Naive thymus-derived CD8-positive, alpha-beta T cell (primary cell): ENCODE measurements at places on chromosomes 12 and 14. TPM values are rescaled to one million over a fixed set of nuclear protein-coding genes. Genes with fewer than 3 reads are reported as not detected.

The CLEC6A gene
- polyA plus RNA-seq: not detected

The CIDEB gene
- 13.2 TPM for polyA plus RNA-seq

The GAS2L3 gene
- not detected for polyA plus RNA-seq

The C3AR1 gene
- polyA plus RNA-seq: 2.7 TPM

The KITLG gene
- not detected for polyA plus RNA-seq

- peak overlapping the region; percentile 82 for H3K4me3 ChIP-seq
- H3K27me3 ChIP-seq: no peaks in the 10 kb centered on the region
- no peak for DNase-seq
- peak overlapping the region; percentile 94 for H3K27ac ChIP-seq
Measured at GRCh38 chr12:91778938-91779400, 366.7 kb downstream of the BTG1 start.

DNA sequence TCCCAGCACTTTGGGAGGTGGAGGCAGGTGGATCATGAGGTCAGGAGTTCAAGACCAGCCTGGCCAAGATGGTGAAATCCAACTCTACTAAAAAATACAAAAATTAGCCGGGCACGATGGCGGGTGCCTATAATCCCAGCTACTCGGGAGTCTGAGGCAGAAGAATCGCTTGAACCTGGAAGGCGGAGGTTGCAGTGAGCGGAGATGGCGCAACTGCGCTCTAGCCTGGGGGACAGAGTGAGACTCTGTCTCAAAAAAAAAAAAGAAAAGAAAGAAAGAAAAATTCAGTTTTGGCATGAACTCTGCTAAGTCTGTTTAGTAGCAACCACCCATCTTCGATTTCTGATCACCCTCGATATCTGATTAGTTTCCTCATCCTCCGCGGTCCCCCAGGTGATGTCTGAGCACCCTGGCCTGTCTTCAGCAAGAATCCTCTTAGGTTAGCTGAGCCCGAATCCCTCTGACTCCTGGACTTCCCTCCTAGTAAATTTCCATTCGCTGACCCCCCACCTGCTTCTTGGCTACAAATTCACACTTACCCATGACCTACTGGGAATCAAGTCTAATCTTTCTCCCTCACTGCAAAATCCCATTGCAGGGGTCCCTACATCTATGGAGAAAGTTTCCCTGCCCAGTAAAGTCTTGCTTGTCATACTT, 879 bp upstream of the HSPB8 start:
- no peaks in the 10 kb centered on the region for H3K4me1 ChIP-seq
- H3K27me3 ChIP-seq: peaks cover 39% of the 10 kb centered on the region
- peaks cover 3% of the 10 kb centered on the region for H3K36me3 ChIP-seq
- no peak for DNase-seq
- H3K27ac ChIP-seq: no peak overlapping the region
- H3K4me3 ChIP-seq: no peak overlapping the region

DNA sequence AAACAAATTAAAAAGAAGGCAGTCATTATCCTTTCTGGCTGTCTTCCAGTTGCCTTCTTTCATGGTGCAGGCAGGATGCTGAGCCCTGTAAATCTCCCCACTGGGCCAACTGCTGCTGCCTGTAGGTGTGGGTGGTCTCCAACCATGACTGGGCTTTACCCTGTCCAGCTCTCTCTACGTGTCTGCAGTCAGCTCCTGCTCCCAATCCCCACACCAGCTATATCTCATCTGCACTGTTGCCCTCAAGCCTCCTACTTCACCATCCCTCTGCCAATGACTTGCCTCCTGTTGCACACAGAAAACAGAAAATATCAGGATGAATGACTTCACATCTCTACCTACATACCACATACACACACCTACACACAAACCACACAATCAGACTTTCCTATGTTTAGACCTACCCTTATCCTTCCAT, 39.7 kb upstream of the PSMA6 start:
- no peaks in the 10 kb centered on the region for H3K27me3 ChIP-seq
- H3K36me3 ChIP-seq: no peaks in the 10 kb centered on the region
- no peak for DNase-seq
- peaks cover 10% of the 10 kb centered on the region for H3K4me1 ChIP-seq

DNA sequence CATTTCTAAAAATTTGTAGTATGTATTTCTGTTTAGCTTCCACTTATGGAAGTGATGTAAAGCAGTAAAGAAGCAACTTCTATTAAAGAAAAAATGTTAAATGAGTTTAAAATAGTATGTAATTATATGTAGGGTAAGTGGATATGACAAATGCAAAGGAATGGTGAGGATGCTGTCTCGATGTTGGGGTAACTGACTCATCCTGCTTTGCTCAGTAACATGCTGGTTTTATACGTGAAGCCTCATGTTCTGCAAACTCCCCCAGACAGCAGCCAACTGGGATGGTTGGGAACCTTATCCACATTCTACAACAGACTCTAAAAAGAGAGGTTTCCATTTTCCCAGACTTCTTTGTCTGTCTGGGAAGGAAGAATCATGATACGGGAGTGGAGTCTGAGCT, 1006.4 kb upstream of the TMEM132C start:
- H3K36me3 ChIP-seq: no peaks in the 10 kb centered on the region
- H3K27me3 ChIP-seq: no peaks in the 10 kb centered on the region
- H3K4me3 ChIP-seq: no peak overlapping the region
- no peak overlapping the region for H3K27ac ChIP-seq

GRCh38 chr12:123043536-123044001, 63.1 kb downstream of the ARL6IP4 start:
- peak; percentile 77 for DNase-seq
- peak overlapping the region; percentile 88 for H3K27ac ChIP-seq
- H3K36me3 ChIP-seq: peaks cover 9% of the 10 kb centered on the region

DNA sequence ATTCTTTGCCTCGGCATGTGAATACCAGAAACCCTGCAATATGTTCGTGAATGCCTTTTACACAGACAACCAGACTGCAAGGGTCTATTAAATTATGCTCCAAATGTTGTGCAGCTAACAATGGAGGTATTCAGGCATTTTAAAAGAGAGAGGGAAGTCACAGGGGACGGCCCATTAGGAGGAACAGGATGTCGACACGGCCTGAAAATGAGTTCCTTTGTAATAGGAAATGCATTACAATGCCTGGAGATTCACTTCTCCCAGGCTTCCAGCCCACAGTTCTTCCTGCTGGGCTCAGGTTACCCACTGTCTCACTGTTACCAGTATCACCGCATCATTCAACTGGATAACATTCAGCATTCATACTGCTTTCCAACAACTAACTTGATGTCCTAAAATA, 2.5 kb downstream of the DUSP6 start:
- H3K27ac ChIP-seq: no peak overlapping the region
- peaks cover 1% of the 10 kb centered on the region for H3K27me3 ChIP-seq
- H3K36me3 ChIP-seq: no peaks in the 10 kb centered on the region
- peak overlapping the region; percentile 85 for H3K4me3 ChIP-seq

GRCh38 chr14:64698903-64699302, 5.3 kb upstream of the PLEKHG3 start:
- peak overlapping the region; percentile 18 for H3K27ac ChIP-seq
- no peaks in the 10 kb centered on the region for H3K36me3 ChIP-seq
- H3K4me1 ChIP-seq: peaks cover 39% of the 10 kb centered on the region
- DNase-seq: no peak
- peaks cover 64% of the 10 kb centered on the region for H3K27me3 ChIP-seq

DNA sequence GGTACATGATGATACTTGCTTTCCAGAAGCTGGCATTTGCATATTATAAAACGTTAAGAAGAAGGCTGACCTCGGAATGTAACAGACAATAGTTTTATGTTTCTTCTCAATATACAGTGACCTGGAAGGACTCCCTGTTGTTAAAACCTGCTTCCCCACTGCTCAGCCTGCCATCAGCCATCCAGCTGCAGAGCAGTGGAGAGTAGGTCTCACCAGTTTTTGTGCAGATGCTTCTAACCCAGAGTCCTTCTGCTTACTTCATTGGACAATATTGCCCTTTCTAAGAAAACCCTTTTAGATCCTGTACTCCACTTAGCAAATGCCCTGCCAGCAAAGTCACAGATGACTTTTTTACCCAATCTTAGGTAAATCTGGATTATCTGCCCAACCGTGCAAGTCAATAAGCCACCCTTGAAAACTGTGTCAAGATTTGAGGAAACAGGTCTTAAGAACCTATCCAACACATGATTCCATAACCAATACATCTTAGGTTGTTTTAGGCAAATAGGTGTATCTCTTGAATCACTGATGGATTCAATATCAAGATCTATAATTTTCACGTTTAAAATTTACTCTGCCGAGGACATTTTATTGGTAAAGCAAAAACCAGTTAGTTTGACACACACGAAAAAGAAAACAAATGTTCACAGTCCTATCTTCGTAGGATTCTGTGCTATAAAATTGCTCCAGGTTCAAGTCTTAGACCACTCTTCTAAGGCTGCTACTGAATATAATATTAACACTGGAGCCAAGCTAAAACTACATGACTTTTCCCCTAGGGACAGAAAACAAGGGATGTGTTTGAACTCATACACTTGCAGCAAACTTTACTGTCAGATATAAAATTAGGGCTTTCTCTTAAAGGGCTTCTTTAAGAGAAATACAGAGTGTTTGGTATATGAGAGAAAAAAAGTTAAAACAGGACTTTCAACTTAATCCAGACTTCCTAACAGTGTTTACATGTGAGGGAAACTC, 5.7 kb downstream of the PHLDA1 start:
- no peak overlapping the region for H3K4me3 ChIP-seq
- no peaks in the 10 kb centered on the region for H3K27me3 ChIP-seq
- no peak overlapping the region for H3K27ac ChIP-seq

DNA sequence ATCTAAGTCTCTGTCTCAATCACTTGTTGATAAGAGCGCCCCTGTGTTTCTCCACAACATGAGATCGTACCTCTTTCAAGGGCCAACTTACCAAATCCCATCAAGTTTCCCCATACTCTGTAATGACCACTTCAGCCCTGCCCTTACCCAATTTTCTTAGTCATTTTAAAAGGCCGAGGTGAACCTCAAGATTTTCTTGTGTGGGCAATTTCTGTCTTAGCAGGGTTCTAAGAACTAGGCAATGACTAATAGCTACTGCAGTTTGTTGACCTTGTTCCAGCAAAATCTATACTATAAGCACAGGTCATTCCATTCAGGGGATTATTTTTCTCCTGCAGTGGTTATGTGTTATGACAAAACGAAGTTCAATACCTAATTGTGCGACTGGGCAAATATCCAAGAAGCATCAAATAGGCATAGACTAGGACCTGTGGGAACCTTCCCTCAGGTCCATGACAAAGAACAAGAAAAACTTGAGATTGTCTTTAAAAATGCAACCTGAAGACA, 359.8 kb downstream of the PCNX1 start:
- H3K36me3 ChIP-seq: peaks cover 20% of the 10 kb centered on the region
- DNase-seq: no peak
- peaks cover under 1% of the 10 kb centered on the region for H3K27me3 ChIP-seq

- peak overlapping the region; percentile 20 for H3K27ac ChIP-seq
- no peaks in the 10 kb centered on the region for H3K36me3 ChIP-seq
- no peak for DNase-seq
- H3K27me3 ChIP-seq: no peaks in the 10 kb centered on the region
- peaks cover 4% of the 10 kb centered on the region for H3K4me1 ChIP-seq
- H3K4me3 ChIP-seq: no peak overlapping the region
Measured at GRCh38 chr14:99529899-99530298, 48.7 kb downstream of the CCNK start.

DNA sequence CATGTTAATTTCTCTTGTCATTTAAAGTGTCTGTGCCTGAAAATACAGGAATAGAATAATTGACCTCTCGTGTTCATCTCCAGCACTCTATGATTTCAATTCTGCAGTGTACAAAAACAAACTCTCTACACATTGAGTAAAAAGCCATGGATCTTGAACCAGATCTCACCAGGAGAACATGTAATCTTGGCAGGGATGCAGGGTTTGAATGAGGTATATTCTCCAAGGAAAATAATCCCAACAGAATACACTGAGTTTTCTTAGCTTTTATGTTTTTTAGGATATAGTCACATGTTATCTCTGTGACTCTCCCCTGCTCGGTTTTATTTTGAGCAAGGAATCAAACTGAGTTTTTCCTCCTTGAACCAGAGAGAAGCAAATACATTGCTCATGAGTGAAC, 224.7 kb downstream of the PIK3C2G start:
- no peak for DNase-seq
- H3K27ac ChIP-seq: no peak overlapping the region
- no peaks in the 10 kb centered on the region for H3K36me3 ChIP-seq
- H3K27me3 ChIP-seq: no peaks in the 10 kb centered on the region

DNA sequence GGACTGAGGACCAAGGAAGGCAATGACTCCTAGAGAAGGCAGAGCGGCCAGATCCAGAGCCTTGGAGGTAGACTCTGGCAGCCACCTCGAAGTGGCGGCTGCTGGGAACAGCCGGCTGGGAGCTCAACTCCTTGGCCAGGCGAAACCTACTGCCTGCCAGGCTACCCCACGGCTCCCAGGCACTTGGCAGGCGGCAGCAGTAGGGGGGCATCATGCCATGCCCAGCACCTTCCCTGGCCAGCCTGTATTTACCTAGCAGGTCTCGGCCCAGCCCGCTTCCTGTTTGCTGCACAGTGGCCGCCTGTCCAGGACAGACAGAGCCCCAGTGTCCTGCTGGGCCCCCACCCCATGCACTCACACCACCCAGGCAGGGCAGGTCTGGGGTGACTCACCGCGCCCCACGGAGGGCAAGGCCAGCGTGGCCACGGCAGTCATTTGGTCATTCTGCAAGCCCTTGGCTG, 10.2 kb downstream of the TRPV4 start:
- no peak overlapping the region for H3K4me3 ChIP-seq
- peaks cover 24% of the 10 kb centered on the region for H3K27me3 ChIP-seq
- no peak overlapping the region for H3K27ac ChIP-seq
- peaks cover 2% of the 10 kb centered on the region for H3K4me1 ChIP-seq

DNA sequence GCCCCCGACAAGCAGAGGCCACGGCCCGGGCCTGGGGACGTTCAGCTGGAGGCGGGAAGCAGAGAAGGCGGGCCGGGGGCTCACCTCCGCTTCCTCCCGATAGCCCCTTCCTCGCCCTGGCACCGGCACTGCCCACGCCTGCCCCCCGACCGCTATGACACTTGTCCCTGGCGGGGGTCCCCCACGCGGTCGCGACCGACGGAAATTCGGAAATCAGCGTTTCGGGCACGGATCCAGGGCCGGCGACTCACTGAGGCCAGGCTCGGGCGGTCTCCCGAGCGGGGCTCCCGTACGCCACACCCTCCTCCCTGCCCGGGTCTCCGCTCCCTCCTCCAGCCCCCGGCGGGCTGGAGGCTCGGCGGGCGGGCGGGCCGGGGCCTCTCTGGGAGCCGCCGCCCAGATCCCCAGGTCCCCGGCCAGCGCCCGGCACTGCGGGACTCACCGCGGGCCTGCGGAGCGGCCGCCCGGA, 581 bp downstream of the PITPNM2 start:
- H3K4me3 ChIP-seq: peak overlapping the region; percentile 81
- H3K27me3 ChIP-seq: no peaks in the 10 kb centered on the region
- peak; percentile 29 for DNase-seq
- no peak overlapping the region for H3K27ac ChIP-seq
- H3K4me1 ChIP-seq: peaks cover 50% of the 10 kb centered on the region
